ENCODE measurements at places on chromosomes 6 and 20.

DNA sequence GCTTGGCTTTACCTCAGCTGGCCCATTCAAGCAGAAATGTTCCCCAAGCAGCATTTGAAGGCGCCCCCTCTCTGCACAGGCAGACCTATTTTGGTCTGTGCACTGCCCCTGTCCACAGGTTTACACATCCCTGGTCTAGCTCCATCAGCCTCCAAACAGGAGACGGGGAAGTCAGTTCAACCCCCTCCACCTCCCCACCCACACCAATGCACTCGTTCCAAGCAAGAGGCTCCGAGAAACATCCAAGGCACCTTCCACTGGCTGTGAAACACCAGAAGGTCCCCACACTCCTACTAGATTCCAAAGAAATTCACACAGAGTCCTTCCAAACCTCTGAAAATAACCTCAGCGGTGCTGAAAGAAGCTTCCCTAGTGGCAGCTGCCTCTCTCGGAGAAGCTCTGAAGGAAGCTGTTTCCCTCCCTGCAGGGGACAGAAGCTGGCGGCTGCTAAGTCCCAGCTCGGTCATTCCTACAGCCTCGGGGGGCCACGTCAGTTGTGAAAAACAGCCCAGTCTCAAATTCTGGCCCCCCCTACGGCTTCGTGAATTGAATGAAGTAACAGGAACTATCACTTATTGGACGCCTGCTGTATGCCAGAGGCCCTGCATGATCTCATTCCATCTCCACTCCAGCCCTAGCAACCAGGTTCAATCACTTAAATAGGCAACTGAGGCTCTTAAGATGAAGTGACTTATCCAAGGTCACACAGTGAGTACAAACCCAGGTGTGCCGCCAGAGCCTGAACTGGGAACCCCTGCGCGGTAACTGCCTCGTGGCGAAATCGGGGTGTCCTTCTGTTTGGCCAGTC lies 815 bp downstream of the SPATA2 start:
- peak; percentile 29 for DNase-seq

GRCh38 chr6:30121446-30122366 lies 8.8 kb upstream of the TRIM31 start:
- no peak for DNase-seq

DNA sequence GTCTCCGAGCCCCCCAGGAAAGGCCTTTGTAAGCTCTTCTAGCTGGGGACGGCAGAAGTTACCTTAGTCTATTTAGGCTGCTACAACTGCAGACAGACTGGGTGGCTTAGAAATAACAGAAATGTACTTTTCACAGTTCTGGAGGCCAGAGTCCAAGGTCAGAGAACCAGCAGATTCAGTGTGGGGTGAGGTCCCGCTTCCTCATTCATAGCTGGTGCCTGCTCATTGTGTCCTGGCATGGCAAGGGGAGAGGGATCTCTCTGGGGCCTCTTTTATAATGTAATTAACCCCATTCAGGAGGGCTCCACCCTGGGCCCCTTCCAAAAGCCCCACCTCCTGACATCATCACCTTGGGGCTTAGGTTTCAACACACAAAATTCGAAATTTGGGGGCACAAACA lies 315.1 kb downstream of the CDH4 start:
- no peak for DNase-seq

DNA sequence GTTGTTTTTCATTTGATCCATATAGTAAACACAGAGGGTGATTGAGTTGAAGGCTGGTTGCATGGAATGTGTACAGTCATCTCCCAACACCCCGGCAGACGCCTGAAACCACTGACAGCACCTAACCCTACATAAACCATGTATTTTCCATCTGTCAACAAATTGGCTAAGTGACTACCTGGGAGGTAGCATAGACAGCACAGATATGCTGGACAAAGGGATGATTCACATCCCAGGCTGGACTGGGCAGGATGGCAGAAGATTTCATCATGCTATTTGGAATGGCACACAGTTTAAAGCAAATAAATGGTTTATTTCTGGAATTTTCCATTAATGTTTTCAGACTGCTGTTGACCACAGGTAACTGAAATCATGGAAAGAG lies 4.4 kb upstream of the VIP start:
- no peak for DNase-seq

- DNase-seq, result no peak
Measured at GRCh38 chr6:135525594-135525993, 28.1 kb upstream of the AHI1 start.

DNA sequence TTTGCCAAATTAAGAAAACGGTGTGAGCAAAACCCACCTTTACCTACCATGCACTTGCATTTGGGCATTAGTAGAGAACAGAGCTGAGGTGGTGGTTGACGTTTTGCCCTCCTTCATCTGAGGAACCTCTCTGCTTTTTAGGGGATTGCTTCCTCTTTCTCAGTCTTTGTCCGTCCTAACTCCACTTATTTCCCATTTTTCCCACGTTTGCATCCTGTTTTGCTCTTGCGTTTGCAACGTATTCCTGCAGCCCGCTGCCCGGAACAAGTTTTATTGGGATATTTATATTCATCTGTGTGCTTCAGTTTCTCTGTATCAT lies 374 bp upstream of the SERINC1 start:
- DNase-seq, result no peak
